ENCODE measurements at places on chromosomes 7 and 10. TPM values are rescaled to one million over a fixed set of nuclear protein-coding genes. Genes with fewer than 3 reads are reported as not detected.

GRCh38 chr10:121526801-121527221 is 71.4 kb downstream of the FGFR2 start:
- DNase-seq = no peak

- no peak for DNase-seq
Measured at GRCh38 chr7:136056651-136057231, 79.6 kb upstream of the MTPN start.

- DNase-seq = no peak
Measured at GRCh38 chr7:131945957-131946544, 389.6 kb upstream of the PODXL start.

Gene ENTPD1
- 0.16 TPM for total RNA-seq

GRCh38 chr7:34341326-34341725 is 316.7 kb upstream of the NPSR1 start:
- DNase-seq = no peak

GRCh38 chr10:96310321-96310669 is 6.1 kb downstream of the DNTT start:
- no peak for DNase-seq

Gene CPN1
- total RNA-seq = not detected

Gene CCDC172
- total RNA-seq = not detected

- DNase-seq = no peak
Measured at GRCh38 chr7:48108959-48109847, 20.1 kb downstream of the UPP1 start.

Gene SCIN
- total RNA-seq = 0.25 TPM

Gene MSRB2
- total RNA-seq = 12.0 TPM

DNA sequence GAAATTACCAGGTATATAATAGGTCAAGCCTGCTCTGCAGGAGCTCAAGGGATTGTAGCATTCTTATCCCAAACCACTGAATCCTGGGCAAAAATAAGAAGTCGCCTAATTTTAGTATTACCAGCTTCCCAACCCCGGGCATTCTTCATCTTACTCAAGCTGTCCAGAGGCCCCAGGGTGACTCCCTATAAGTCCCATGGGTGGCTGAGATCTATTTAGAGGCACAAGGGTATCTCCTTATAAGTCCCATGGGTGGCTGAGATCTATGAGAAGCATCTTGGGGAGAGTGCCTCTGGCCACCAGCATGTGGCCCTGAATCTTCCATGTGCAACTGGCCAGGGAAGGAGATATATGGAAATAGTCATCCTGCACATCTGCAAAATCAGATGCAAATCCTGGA is 38.9 kb downstream of the PRSS2 start:
- DNase-seq = no peak

Gene SLC18A2
- under 0.01 TPM for total RNA-seq

GRCh38 chr10:128863823-128864405 is 603.1 kb upstream of the MGMT start:
- DNase-seq = no peak

Gene ATG9B
- total RNA-seq = 0.98 TPM

DNA sequence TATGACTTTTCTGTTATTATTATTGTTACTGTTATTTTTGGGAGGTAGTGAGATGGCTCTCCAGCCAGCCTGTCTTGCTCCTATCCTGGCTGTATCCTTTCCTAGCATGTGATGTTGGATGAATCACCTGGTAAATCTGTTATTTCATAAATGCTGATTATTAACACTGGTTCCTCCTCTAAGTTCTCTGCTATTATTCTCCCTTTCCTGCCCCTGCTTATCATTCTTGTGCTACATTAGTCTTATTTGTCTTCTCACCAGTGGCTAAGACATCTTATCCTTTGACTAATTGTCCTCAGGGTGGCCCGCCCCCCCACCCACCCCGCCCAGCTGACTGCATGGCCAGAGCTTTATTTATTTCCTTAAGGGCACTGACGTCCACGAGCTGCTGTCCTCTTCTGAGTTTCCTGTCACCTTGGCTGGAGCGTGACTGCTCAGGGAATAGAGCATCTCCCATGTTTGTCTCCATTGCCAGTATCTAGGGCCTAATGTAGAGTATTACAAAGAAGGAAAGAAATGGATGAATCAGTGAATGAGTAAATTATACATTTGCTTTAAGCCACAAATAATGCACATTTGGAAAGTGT is 110.1 kb upstream of the KLF6 start:
- DNase-seq = peak; percentile 77

Gene PTPRN2
- total RNA-seq = 2.5 TPM

Gene NUB1
- 46.5 TPM for total RNA-seq

Gene CCL24
- not detected for total RNA-seq

- no peak for DNase-seq
Measured at GRCh38 chr10:86001521-86001920, 365.1 kb downstream of the GRID1 start.

DNA sequence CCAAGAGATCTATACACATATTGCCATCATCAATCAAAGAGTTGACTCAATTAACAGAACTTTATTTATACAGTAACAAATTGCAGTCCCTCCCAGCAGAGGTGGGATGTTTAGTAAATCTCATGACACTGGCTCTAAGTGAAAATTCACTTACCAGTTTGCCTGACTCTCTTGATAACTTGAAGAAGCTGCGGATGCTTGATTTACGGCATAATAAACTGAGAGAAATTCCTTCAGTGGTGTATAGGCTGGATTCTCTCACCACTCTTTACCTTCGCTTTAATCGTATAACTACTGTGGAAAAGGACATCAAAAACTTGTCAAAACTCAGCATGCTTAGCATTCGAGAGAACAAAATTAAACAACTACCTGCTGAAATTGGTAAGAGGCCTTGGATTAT is 45.3 kb downstream of the SHOC2 start:
- DNase-seq = no peak

DNA sequence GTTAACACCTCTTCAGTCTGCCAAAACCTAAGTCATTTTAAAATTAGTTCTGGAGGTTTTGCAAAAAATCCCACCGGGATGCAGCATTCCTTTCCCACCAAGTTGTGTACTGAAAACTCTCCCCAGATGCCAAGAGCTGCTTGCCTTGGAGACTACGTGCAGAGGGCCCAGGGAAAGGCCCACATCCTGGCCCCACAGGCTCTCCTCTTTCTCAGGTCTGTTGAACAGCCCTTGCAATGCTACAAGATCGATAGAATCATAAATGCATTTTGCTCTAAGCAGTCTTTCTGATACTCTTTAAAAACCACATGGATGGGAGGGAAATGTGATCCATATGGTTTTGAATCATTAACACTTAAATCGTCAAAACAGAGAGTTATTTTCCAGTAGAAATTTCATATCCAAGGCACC is 126.7 kb upstream of the ZMIZ1 start:
- DNase-seq = peak; percentile 28

DNA sequence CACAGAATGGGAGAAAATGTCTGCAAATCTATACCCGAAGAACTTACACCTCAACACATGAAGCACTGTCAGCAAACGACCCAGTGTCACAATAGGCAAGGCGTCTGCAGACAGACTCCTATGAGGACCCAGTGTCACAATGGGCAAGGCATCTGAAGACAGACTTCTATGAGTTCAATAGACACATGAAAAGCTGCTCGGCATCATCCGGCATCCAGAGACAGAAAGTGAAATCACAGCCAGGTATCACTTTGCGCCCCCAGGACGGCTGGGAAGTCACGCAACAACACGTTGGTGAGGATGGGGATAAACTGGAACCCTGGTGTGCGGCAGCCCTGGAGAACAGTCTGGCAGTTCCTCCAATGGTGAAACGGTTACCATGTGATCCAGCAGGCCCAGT is 273.2 kb downstream of the ELFN1 start:
- DNase-seq = no peak

DNA sequence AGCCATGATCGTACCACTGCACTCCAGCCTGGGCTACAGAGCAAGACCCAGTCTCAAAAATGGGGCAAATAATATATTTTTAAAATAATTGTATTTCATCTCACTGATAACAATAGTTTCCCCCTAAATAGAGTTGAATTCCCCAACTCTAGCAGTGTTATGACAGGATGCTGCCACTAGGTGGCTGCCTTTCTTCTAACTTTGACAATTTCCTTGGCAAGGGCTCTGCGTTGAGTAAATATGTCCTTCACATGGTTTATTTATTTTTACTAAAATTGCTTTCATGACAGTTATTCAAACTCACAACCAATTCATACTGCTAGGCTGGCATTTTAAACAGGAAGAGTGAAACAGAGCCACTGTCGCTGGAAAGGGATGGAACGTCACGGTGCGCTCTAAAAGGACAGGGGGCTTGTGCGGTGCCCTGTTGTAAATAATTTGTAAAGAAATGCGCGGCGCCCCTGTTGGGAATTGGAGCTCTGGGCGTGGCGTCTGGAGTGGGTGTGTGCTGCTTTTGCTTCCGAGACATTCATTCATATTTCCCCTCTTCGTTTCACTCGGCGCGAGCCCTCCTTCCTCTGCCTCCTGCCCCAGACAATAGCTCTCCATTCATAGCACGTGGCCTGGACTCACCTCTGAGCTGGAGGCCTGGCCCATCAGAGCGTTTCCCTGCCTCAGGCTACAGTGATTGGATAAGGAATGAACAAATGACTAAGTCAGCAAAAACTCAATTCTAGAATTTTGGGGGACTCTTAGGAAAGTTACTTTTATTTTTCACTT is 20.5 kb upstream of the PITRM1 start:
- peak; percentile 82 for DNase-seq

GRCh38 chr7:137977173-137977572 is 24.7 kb downstream of the CREB3L2 start:
- no peak for DNase-seq

DNA sequence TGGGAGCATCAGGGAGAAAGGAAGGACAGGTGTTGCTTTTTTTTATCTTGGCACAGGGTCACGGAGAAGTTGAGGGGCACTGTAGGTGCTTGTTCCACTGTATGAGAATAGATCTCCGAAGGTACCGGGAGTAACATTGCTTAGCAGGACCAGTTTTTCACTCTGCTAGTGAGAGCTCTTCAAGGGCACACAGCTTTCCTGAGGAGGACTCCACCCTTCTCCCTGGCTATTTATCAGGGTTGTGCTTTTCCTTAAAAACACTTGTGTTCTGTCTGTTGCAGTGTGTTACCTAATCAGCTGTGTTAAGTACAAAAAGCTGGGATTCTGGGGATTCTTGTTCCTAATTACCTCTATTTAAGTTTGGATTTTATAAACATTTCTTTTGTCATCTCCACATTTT is 160.5 kb downstream of the SND1 start:
- DNase-seq = peak; percentile 39

Gene TDRD1
- 0.45 TPM for total RNA-seq

DNA sequence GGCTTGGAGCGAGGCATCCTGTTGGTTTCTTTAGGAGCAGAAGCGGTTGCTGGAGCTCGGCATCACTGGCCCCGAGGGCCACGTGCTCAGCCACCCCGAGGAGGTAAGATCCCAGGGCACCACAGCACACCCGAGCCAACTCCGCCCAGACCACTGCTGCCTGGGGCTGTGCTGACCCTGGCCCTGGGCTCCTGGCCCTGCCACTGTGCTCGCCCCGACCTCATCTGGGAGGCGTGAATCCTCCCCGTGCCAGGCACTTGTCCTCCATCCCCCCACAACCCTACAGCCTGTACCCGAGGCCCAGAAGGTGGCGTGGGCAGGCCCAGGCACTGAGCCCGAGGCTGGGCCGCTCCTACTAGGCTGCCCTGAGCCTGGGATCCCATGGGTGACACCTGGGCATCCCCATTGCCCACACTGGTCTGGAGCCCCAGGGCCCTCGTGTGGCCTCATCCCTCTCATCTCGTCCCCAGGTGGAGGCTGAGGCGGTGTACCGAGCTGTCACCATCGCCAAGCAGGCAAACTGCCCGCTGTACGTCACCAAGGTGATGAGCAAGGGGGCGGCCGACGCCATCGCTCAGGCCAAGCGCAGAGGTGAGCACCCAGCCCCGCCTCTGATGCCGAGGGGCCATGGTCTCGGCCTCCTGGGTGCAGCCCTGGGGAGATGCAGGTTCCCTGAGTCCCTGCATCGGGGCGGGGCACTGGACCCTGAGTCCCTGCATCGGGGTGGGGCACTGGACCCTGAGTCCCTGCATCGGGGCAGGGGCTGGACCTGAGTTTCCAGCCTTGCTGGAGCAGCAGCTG is 11.8 kb downstream of the DPYSL4 start:
- no peak for DNase-seq

DNA sequence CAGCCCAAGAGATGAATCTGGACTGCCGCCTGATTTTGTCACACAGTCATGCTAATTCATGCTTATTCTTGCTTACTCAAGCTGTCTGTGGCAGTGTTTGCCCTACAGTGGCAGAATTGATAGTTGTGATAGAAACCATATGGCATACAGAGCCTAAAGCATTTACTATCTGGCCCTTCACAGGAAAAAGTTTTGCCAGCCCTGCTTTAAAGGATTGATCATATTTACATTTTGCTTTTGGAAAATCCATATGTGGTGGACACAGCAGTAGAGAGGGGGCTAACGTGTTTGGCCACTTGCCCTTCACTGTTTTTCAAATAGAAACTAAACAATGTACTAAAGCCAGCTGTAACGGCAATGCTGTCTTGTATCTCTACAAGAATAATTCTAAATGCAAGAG is 974.0 kb upstream of the GHITM start:
- no peak for DNase-seq

DNA sequence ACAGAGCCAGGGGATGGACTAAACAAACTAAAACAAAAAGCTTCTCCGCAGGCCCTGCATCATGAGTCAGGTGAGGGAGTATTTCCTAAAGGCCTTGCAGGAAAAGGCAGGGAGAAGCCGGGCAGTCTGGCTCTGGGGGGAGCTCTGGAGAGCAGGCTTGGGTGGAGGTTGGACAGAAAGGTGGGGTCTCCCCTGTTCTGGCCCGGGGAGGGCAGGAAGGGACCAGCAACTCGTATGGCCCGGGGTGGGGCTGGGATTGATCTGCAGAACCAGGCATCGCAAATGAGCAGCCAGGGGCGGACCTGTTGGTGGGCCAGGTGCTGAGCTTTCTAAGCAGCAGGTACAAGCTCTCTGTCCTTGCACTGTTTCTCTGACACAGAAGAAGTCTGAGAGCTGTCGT is 235.2 kb downstream of the TCERG1L start:
- DNase-seq = no peak

GRCh38 chr7:41039386-41039953 is 663.4 kb downstream of the INHBA start:
- DNase-seq = peak; percentile 58

Measured in fibroblast of the aortic adventitia (primary cell).